Fibroblast of mammary gland (primary cell): ENCODE measurements at places on chromosomes 5 and 9.

DNA sequence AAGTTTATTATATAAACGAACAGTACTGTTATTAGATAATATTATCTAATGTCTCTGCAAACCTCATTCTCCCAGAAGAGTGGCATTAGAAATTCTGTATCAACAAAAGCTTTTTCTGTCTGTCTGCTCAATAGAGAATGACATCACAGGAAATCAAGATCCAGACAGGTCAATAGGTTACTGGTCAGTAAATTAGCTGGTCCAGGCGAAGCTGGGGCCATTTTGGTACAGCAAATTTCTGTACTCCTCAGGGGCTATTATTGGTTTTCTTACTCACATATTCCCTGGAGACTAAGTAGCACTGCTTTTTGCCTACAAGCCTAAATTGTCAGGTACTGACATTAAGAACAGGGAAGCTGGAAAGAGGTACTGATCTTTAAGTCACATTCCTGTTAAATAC lies 80.5 kb downstream of the PLPP1 start:
- DNase-seq: peak; percentile 22

DNA sequence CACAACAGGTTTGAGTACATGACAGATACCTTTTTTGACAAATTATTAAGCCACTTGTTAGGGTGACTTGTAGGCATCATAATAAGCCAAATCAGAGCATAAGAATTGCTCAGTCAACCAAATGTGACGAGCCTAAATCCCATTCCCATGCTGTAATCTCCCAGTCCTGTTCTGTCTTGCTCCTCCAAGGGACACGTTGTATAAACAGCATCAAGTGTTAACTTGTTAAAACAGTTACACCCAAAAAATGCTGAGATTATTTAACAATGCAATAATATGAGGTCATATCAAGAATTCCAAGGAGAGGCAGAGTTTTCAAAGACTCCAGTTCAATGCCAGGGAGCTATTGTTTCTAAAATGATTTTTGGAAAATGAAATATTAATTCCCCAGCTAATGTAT lies 76.2 kb downstream of the SH3TC2 start:
- no peak for DNase-seq

GRCh38 chr9:4327504-4328191 lies 27.8 kb upstream of the GLIS3 start:
- peak; percentile 95 for DNase-seq

GRCh38 chr9:97501177-97501971 lies at the start of gene TMOD1:
TMOD1 (plus strand) TSS chr9:97501666; CDS start chr9:97524189, 22,523 bp downstream.
- DNase-seq: no peak

GRCh38 chr5:164721116-164721515 lies 1215.7 kb downstream of the MAT2B start:
- DNase-seq: no peak

- DNase-seq: no peak
These were observed 35.3 kb downstream of the HNRNPH1 start for GRCh38 chr5:179588166-179588565.

GRCh38 chr5:151523335-151523734 lies 67.8 kb downstream of the FAT2 start:
- DNase-seq: peak; percentile 63

GRCh38 chr5:152271420-152271819 lies 133.7 kb downstream of the NMUR2 start:
- peak; percentile 0 for DNase-seq

DNA sequence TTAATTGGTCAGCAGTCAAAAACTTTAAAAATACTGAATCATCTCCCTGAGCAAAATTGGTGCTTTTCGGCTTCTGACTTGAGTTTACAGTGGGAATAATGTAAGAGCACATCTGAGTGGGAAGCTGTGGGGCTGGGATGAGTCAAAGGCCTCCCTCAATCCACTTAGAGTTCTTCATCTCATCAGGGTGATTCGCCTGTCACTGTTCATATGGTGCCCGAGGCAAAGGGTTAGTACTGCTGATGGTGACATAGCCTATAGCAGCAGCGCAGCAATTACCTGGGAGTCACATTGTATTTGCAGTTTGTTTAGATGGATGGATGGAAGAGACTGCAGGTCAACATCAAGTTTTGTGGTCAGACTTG lies 113.8 kb upstream of the ZNF608 start:
- peak; percentile 17 for DNase-seq

DNA sequence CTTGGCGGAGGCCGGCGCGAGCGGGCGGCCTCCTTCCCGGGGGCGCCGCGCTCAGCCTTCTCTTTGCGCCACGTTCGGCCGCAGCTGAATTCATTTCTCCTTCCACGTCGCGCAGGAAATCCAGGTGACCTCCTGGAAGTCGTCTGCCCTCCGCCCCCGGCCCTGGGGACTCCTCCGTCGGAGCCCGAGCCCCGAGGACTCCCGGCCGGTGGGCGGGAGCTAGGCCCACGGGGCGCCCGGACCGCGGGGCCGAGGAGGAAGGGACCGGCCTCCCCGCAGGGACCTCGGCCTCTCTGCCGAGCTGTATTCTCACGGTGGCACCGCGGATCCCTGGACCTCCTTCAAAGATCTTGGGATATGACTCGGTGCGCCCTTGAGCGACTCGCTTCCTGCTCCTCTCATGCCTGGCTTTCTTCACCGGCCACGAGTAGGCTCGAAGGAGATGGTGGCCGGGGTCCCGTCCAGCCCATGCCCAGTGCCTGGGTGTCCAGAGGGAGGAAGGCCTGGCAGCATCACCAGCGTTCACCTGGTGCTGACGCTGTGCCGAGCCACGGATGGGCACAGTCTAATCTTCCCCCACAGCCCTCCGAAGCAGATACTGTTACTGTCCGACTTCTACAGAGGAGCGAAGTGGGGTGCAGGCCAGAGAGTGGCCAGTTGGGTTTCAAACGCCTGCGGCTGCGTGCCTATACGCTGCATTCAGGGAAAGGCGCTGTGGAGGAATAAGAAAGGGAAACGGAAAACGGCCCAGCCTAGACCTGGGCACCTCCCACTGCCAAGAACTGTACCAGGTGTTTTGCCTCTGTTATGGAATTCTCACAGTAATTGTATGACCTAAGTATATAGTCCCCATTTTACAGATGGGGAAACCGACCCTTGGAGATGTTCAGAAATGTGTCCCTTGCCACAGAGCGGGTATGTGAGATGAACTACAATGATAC lies 47.3 kb downstream of the PAX5 start:
- no peak for DNase-seq

GRCh38 chr9:124980431-124980830 lies 39.5 kb upstream of the GOLGA1 start:
- no peak for DNase-seq

DNA sequence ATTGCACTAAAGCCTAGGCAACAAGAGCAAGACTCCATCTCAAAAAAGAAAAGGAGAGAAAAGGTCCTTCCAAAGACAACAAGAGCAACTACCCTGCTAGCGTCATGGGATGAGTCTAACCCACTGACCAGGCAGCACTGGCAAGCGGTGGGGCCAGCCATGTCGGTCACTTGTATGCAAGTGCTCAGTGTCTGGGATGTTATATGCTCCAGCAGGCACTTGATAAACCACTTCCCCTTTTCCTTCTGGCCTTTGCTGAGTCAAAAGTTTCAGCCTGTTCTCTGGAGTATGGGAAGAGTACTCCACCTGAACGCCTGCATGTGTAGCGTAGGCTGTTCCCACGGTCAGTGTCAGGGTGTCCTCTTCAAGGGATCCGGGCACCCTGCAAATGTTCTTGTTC lies 9.2 kb upstream of the MXD3 start:
- DNase-seq: no peak

- no peak for DNase-seq
These were observed 53.7 kb downstream of the HMCN2 start for GRCh38 chr9:130319300-130319699.

GRCh38 chr5:53323943-53324642 lies 156.3 kb upstream of the FST start:
- DNase-seq: peak; percentile 46

DNA sequence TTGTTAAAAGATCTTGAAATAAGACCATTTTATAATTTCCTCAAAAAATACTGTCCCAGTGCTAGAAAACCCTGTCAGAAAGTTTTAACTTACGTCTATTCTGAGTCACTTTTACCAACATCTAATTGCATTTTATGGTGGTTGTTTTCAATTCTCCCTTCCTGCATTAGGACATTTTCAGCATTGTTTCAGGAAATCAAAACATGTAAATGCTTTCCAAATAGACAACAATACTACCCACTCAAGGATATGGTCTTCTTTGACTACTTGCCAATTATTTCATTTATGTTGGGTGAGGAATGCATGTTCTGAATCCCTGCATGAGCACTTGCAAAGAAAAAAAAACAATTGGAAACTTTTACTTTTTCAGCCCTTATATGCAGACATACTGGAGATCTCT lies 284.6 kb upstream of the PDE4D start:
- DNase-seq: no peak

DNA sequence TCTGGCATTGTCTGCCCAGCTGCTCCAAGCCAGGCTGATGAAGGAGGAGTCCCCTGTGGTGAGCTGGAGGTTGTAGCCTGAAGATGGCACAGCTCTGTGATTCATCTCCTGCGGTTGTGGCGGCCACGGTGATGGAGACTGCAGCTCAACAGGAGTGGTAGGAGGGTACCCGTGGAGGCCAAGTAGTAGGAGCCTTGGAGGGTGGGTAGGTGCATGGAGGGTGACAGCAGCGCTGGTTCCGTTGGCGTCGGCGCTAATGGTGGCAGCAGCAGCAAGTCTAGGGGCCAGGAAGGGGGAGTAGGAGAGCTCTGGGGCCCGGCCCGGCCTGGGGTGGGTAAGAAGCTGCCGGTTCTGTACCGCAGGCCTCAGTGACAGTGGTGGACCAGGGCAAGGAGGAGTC lies 22.4 kb upstream of the TRIM52 start:
- no peak for DNase-seq
